ENCODE measurements at places on chromosomes 1 and 21.

DNA sequence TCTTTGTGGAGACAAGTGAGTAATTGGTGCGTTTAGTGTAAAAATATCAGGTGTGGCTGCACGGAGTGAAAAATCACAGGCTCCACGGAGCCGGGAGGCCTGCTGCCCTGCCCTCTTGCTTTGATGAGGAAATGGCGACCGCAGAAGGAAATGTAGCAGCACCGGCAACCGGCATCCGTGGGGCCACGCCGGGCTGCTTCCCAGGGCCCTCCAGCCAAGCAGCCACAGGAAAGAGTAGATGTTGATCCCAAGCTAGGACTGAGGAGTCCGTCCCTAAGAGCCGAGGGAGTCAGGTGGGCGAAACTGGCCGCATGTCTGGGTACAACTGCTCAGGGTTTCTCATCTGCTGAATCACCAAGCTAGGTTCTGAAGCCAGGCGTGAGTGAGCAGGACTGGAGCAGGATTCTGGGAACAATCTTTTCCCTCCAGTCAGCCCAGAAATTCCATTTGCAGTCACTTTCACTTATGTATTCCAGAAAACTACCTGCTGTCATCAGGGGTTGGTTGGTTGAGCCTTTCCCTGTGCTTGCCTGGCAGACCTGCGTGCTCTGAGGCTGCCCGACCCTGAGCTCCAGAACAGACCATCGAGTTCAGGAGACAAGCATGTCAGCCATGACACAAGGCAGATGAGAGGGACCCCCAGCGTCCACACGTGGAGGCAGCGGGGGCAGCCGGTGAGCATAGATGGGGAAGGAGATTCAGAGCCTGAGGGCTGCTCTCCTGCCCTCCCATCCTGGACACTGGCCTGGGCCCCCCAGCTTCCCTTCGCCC lies 5.8 kb upstream of the ITGB2 start:
- no peak for DNase-seq

DNA sequence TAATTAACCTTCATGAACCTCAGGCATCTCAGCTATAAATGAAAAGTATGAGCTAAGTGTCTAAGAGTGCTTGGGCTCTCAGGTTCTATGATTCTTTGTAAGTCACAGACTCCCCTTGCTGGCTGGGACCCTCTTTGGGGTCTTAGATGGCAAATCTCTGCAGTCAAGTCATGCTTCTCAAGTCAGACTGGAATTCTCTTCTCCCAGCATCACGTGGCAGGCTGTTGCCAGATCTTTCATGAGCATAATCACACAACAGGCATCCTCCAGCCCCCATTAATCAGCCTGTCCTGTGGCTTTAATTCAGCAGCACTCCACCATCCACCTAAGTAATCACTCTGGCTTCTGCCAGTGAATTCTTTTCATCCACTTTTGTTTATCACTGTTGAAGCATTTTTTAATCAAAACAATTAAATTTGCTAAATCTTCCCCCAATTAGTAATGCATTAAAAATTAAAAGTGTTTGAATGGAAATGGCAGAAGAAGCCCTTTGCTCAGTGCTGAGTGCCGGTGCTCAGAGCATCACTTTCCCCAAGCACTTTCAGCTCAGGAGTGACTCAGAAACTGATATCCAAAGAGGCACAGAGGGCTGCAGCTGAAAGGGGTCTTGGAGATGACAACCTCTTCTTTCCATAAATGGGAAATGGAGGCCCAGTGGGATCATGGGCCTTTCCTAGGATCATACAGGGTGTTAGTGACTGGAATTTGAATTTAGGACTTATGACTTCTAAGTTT lies 50.2 kb downstream of the C8A start:
- DNase-seq = no peak

GRCh38 chr1:9241891-9242290 lies 7.3 kb downstream of the H6PD start:
- DNase-seq = no peak

DNA sequence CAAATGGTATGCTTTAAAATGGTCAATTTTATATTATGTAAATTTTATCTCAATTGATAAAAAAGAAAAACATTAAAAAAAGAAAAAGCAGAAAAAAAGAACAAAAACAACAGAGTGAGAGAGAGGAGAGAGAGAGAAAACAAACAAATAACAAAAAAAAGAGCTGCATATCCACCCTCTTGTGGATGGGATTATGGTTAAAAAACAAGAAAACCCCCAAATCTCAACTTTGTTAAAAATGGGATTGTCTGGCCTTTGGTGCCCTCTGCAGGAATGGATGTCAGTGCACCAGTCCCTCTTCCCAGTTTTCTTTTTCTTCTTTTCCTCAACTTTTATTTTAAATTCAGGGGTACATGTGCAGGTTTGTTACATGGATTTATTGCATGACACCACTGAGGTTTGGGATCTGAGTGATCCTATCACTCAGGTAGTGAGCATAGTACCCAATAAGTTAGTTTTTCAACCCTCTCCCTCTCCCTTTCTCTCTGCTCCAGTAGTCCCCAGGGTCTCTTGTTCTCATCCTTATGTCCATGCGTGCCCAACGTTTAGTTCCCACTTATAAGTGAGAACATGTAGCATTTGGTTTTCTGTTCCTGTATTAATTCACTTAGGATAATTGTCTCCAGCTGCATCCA lies 28.1 kb downstream of the RNF187 start:
- DNase-seq = peak; percentile 81

DNA sequence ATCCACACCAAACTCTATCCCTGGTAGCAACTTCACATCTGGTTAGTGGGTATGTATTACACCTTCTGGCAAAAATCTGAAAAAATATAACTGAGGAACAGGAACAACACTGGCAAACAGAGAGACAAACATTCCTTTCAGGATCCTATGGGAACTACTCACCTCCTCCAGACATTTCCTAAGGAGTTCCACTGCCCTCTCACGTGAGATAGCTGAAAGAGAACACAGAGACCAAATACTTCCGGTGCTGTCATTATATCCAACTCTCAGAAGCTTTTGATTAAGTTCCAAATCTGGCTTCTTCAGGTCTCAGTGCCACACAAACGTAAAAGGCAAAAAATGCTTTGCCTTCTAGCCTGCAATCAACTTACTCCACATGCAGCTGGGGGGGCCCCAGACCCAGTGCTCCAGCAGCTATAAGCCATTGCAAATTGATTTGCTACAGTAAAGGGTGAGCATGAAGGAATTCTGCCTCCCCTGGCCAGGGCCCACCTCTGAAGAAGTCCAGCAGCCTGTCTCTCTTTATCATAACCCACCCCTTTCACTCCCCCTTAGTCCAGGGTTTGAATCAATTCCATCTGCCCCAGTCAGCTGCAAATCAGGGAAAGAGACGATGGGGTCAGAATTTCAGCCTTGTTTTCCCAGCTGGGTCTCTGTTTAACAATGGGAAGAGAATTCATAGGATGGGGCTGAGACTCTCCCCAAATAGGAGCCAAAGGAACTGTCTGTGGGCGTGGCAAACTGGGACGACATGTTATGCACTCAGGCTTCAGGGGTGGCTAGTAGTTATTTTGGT lies 32.2 kb downstream of the TFAP2E start:
- DNase-seq = no peak

- DNase-seq = no peak
Measured at GRCh38 chr1:38929476-38929875, 12.2 kb downstream of the RHBDL2 start.

GRCh38 chr1:38004284-38005108 lies 818 bp downstream of the FHL3 start:
- DNase-seq = no peak

DNA sequence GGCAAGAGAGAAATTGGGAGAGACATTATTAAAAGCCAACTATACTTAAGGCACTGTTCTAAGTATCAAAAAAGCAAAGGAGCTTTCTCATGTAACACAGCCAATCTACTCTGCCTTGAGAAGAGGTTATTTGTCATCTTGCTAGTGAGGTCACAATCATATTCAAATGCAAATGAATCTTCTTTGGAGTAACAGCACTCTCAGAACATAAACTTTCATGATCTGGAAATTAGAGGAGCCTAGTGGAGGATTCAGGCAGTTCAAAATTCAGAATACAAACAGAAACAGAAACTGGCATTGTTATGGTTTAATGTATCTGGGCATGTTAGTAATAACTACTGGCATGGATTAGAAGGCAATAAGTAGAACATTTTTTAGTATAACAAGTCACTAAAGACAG lies 57.4 kb downstream of the ARID4B start:
- DNase-seq = peak; percentile 30

GRCh38 chr1:206479183-206480125 lies 9.2 kb downstream of the IKBKE start:
- DNase-seq = peak; percentile 72

DNA sequence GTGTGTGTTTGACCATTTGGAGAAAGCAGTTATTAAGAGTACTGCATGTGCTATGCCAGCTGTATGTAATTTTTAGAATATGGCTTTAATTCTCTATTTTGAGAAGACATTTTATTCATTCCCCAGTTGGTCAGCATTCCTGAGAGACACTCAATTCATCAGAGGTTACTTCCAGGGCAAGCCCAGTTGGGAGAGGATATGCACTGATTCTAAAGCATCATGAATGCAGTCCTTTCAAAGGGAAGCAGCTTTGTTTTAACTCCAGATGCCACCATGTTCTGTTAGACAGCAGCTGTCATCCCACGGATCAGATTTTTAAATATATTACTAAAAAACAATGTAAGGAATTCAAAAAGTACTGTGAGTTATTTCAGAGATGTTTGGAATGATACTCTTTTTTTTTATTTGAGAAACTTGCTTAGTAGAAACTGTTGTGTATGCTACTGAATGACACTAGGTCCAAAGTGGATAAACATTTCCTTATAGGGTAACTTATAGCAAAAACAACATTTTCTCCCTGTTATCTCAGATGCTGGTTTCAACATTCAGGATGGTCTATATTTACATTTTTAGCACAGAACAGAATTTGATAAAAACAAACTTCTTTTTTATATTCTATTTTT lies 149.5 kb upstream of the B3GALT2 start:
- no peak for DNase-seq

- no peak for DNase-seq
Measured at GRCh38 chr1:53556657-53557227, 97.5 kb downstream of the DMRTB1 start.

- no peak for DNase-seq
Measured at GRCh38 chr1:240987928-240988327, 369.1 kb downstream of the RGS7 start.

GRCh38 chr1:187985897-187986654 lies 1157.3 kb downstream of the PLA2G4A start:
- no peak for DNase-seq

- no peak for DNase-seq
Measured at GRCh38 chr1:98660940-98661543, 479 bp upstream of the SNX7 start.

- no peak for DNase-seq
Measured at GRCh38 chr1:60920561-60920960, 161.8 kb upstream of the NFIA start.

- peak; percentile 59 for DNase-seq
Measured at GRCh38 chr1:30191154-30191702, 532.2 kb downstream of the MATN1 start.

GRCh38 chr1:235650341-235651169 lies 971 bp upstream of the GNG4 start:
- no peak for DNase-seq

- no peak for DNase-seq
Measured at GRCh38 chr21:38759413-38759812, 46.3 kb upstream of the ETS2 start.

DNA sequence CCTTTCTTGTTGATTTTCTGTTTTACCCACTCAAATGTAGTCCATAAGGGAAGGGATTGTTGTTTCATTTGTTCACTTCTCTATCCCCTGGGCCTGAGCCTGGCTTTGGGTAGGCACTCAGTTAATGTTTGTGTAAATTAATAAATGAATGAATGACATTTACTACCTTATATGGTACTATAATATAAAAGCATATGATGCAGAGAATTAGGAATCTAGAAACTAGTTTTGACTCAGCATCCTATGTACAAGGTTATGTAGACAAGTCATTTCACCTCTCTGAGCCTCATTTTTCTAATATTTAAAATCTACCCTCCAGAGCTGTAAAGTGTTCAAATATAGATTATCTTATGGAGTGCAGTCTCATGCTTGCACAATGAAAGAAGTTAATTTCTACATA lies 68.9 kb upstream of the S1PR1 start:
- no peak for DNase-seq

- DNase-seq = no peak
Measured at GRCh38 chr1:109272831-109273547, 10.0 kb downstream of the PSRC1 start.

- DNase-seq = no peak
Measured at GRCh38 chr1:54806931-54807611, 5.9 kb upstream of the TTC22 start.

GRCh38 chr1:44485934-44486460 lies 80.9 kb downstream of the RNF220 start:
- DNase-seq = no peak

GRCh38 chr1:199287647-199288046 lies 648.8 kb downstream of the PTPRC start:
- DNase-seq = no peak

DNA sequence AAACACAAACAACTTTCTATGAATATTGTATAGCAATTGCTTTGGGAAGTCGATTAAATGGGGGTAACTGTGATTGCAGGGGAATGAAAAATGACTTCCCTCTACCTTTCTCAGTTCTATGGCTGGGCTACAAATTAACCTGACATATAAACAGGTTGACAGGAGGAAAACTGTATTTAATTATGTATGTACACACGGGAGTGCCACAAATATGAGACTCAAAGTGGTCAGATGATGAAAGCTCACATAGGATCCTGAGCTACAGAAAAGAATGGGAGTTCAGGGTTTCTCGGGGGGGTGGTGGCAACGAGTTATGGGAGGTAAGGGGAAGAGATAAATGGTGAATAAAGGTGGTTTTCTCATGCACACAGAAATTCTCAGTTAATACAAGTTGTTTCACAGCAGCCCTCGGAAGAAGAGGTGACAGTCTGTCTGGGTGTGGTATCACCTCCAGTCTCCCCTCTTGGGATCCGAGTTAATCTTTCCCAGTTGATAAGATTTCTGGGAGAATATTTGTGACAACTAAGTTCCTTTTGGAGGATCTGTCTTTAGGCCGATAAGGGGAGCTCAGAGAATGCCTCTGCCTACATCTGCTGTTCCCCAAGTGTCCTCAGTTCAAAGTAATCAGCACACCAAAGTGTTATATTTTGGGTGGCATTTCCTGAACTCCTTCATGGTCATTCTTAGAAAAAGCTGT lies 26.3 kb downstream of the GADD45A start:
- DNase-seq = no peak

- no peak for DNase-seq
Measured at GRCh38 chr1:160647329-160647720, 481 bp upstream of the SLAMF1 start.

GRCh38 chr1:164477343-164477742 lies 81.6 kb upstream of the PBX1 start:
- no peak for DNase-seq

GRCh38 chr1:10696977-10697376 lies 99.5 kb downstream of the CASZ1 start:
- DNase-seq = no peak

GRCh38 chr1:166859597-166859996 lies 16.5 kb downstream of the TADA1 start:
- no peak for DNase-seq

DNA sequence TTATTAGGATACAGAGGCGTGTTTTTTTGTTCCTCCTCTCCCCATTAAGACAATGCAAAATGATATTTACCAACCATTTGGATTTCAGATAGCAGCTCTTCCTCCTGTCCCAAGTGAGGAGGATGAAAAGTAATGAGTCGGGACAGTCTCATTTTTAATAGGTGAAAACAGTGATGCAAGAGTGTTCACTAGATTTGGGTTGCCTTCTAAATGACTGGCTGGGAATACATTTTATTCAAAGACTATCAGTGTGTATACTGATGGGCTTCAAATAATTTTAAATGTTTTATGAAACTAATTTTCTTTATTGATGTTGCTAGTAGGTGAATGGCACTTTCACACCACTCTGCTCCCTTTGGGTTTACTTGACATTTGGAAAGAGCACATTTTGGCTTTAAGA lies 2.1 kb downstream of the RCOR3 start:
- DNase-seq = no peak

Measured in hematopoietic multipotent progenitor cell treated with erythropoietin and hydrocortisone succinate and interleukin-3 and kit ligand, for 15 days (in vitro differentiated cells).